ENCODE measurements at places on chromosomes 5 and 9. TPM values are rescaled to one million over a fixed set of nuclear protein-coding genes. Genes with fewer than 3 reads are reported as not detected.

SLC44A1 gene
- total RNA-seq: 74.0 TPM

LRRC14B gene
- total RNA-seq: not detected

SPATA6L gene
- 2.7 TPM for total RNA-seq

NRARP gene
- 6.2 TPM for total RNA-seq

JAKMIP2 gene
- total RNA-seq: not detected

MRRF gene
- 54.7 TPM for total RNA-seq

NIM1K gene
- 0.07 TPM for total RNA-seq

ANKRD55 gene
- not detected for total RNA-seq

MSMP gene
- total RNA-seq: not detected

FAM221B gene
- total RNA-seq: not detected

CDKN2B gene
- 124 TPM for total RNA-seq
